ENCODE measurements at places on chromosomes 13 and 19.

- no peak for DNase-seq
These were observed 12.2 kb downstream of the ZNF296 start for GRCh38 chr19:45063851-45064801.

DNA sequence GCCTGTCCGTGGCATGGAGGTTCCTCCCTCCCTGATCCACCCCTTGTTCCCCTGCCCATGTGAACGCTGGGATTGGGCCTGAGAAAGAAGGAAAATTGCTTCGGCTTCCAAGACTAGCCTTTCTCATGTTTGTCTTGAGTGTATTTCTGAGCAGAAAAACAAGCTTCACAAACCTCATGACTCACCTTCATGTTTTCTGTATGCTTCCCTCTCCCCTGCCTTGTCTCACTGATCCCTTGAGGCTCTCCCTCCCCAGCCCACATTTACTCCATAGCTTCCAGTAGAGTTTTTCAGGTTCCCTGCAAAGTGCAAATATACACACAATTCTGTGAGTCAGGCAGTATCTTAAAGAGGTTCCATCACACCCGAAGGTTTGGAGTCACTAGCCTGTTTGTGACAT is 572.4 kb downstream of the UQCRFS1 start:
- DNase-seq = no peak

DNA sequence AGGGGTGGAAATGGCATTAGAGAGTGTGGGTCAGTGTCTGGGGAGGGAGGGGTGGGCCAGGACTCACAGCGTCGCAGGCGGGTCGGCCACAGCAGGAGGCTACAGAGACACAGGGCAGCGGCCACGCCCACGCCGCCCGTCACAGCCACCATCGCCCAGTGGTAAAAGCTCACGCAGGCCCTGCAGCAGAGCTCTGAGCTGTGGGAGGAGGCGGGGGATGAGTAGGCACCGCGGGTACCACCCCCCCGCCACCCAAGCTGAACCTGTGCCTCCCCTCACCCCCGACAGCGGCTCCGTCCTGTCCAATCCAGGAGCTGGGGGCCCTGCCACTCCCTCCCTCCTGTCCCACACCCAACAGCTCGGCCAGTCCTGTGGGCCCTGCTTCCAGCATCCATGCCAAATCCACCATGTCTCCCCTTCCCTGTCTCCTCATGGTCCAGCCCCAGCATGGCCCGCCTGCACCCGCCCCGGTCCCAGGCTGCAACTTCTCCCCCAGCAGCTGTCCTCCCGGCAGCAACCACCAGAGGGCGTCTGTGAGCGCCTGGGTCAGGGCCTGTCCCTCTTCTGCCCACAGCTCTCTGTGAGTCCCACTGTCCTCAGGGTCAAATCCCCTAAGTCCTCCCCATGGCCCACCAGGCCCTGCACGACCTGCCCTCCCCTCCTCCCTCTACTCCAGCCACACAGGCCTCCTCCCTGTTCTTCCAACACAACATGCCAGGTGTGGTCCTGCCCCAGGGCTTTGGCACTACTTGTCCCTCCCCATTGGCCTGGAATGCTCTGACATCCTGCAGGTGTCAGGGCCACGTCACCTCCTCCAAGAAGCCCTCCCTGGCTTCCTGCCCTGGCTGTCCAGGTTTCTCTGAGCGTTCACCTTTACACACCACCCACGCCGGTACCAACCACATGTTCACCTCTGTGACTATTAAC is 6.0 kb downstream of the TEKTIP1 start:
- DNase-seq = peak; percentile 80

- no peak for DNase-seq
These were observed 19.4 kb upstream of the PSG4 start for GRCh38 chr19:43224855-43225253.

DNA sequence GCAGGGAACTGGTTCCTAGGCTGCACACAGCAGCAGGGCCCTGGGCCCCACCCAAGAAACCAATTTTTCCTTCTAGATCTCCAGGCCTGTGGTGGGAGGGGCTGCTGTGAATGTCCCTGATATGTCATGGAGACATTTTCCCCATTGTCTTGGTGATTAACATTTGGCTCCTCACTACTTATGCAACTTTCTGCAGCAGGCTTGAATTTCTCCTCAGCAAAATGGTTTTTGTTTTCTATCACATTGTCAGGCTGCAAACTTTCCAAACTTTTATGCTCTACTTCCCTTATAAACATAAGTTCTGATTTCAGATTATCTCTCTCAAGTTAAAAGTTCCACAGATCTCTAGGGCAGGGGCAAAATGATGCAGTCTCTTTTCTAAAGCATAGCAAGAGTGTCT is 310.2 kb upstream of the PCDH20 start:
- DNase-seq = no peak

DNA sequence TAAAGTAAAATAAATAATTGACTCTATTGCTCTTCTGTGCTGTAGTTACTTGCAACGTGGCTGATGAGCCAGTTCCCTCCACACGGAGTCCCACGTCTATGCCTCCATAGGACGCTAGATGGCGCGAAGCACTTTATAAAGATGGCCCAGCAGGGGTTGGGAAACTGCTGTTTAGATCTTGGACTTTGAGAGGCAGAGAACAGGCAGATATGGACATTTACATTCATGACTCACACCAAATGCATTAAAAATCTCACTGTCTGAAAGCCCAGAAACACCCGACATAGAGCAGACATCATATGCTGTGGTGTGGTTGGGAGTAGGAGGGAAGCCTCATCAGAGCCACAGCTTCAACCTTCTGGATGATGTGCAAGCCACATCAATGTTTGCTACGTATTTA is 643.1 kb upstream of the ARGLU1 start:
- peak; percentile 62 for DNase-seq

- peak; percentile 76 for DNase-seq
These were observed at the start of gene CEACAM21 for GRCh38 chr19:41575998-41576397. Gene CEACAM21, plus strand, starts transcription at chr19:41576166. Its CDS starts 109 bp downstream, at chr19:41576275.

GRCh38 chr19:33086955-33087354 is 6.0 kb downstream of the GPATCH1 start:
- DNase-seq = no peak
